Stimulated activated CD4-positive, alpha-beta T cell treated with anti-CD3 and anti-CD28 coated beads, Interleukin-1b, Interleukin-23, amount 100 ng/mL, for 48 hours (primary cell): ENCODE measurements at places on chromosomes 4 and X.

DNA sequence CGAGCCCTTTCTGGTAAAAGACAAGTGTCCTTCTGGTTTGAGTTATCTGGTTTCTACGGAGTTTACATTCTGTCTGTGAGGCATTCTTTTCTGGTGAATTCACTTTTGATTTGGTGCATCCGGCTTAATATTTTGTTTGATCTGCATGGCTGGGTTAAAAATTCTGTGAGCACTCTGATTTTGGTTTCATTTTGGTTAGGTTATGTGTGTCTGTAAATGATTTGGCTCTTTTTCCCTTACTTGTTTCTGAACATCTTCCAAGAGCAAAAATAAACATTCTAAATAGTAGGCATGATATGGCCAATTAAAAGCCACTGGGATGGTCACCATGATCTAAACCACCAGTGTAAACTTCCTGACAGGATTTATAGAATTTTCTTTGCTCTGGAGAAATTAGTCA is 85.7 kb upstream of the PTPN13 start:
- DNase-seq, result no peak

GRCh38 chr4:140893939-140894338 is 137.8 kb upstream of the TBC1D9 start:
- DNase-seq, result no peak

DNA sequence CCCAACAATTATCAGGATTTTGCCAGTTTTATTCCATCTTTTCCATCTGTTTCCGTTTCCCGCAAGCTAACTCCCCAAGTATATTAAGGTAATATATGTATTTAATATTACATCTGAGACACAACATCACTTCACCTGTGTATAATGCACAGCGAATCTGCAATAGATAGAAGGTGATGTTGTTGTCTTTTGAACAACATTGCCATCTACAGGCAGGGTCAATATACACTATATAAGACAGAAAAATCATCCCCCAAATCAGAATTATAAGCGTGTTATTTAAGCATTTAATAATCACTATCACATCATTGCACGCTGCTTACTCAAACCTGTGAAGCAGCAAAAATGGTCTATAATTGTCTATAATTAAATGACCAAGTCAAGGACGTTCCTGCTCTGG is 1115.5 kb downstream of the NLGN4X start:
- no peak for DNase-seq

GRCh38 chrX:39677978-39678791 is 419.6 kb downstream of the BCOR start:
- no peak for DNase-seq

GRCh38 chr4:20859097-20859781 is 159.0 kb downstream of the PACRGL start:
- no peak for DNase-seq

- DNase-seq, result peak; percentile 75
These were observed 38.6 kb downstream of the MTMR1 start for GRCh38 chrX:150731795-150732194.
